Natural killer cell treated with Interleukin-12 subunit alpha and Interleukin-12 subunit beta and Interleukin-15 and Interleukin-18, amount 100 ng/mL, for 72 hours (primary cell): ENCODE measurements at places on chromosomes 2 and 18.
A peak's percentile ranks its signal among the peaks of the same experiment; 100 is the strongest.

DNA sequence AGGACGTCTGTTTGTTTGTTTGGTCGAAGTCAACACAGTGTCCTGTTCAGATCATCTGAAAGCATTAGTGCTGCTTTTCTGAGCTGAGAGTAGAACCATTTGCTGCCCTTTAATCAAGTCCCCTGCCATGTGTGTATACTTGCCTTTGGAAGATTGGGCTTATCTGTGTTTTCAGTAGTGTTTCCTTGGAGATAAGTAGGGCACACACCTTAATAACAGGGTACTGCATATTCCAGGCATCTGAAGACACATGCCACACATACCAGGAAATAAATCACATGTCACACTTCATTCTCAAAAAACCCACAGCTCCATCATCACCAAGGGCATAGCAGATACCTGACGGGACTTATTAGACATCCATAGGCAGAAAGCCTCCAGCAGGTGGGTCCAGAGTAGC lies 157.4 kb downstream of the SOX11 start:
- DNase-seq = no peak

- DNase-seq = no peak
Measured at GRCh38 chr18:60064271-60064670, 164.5 kb downstream of the PMAIP1 start.

DNA sequence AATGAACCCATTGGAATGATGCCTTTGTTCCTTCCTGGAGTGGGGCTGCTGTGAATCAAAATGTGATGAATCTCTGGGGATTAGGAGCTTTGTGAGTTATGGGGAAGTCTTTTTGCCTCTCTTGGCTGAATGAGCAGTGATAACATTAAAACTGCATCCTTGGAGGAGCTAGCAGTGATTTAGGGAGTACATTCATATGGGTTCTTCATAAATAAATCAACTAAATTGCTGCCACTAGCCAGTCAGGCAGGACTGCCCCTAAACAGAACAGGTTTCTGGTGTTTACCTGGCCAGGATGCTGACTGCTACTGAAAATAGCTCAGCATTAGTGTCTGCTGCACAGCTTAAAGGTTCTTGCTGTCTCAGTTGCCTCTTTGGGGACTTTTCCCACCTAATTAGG lies 244.5 kb upstream of the MEX3C start:
- no peak for DNase-seq

- no peak for DNase-seq
Measured at GRCh38 chr2:64124571-64124970, 19.6 kb downstream of the PELI1 start.

DNA sequence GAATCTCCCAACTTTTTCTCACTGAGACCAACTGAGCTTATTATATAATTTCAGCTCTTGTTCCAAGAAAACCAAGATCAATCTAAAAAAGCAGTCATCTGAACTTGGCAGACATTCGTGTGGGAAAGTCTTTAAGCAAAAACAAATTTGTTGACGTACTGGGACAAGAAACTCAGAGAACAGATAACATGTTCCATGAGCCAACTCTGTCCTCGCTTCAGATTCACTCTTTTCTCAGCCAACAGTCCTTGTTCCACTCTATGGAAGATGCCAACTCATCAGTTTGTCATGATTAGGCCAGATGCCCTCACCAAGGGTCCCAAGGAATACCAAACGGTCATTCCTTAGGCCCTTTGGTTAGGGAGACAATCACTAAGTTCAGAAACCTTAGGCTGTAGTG lies 224.2 kb upstream of the CTAGE1 start:
- no peak for DNase-seq

DNA sequence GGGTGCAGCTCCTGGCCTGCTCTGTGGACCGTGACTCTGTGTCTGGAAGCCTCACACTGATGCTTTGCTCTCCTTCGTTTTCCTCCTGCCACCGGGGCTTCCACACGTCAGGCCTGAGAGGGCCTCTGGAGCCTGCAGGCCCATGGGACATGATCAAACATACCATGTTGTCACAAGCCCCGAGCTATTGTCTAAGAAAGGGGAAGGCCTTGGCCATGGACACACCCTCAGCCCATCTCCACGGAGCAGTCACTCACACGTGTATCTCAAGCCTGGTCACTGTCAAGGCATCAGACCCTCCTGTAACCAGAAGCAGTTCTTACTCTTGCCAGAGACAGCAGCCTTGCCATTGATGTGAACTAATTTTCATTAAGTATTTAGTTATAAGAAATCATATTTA lies 814.1 kb upstream of the SALL3 start:
- no peak for DNase-seq

DNA sequence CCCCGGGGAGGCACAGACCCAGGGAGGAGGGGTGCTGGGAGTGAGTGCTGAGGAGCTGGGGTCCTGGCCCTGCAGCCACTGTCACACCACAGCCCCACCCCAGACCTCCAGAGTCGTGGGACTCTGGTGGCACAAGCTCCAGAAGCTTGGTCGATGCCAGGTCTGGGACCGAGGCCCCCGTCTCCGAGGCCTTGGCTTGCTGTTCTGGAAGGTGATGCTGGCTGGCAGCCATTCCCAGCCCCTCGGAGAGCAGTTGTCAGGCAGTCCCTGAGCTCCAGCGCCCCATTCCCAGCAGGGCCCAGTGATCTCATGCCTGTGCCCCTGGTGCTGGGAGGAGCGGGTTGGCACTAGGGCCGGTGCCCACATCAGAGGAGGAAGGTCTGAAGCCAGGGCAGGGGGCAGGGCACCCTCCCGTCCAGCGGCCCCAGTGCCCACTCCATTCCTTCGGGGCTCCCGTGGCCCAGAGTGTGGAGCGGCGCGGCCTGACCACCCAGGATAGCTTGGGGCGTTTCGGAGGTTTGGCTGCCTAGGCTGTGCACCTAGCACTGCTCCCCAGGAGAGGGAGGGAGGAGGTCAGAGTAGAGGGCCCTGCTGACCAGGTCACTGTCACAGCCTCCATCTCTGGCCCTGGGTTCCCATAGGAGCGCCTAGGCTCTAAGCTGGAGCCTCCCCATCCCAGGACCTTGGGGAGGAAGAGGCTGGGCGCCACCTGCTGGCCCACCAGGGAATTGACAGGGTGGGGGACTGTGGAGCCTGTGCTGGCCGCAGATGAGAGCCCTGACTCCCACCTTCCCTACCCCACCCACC lies 16.8 kb upstream of the ALPI start:
- DNase-seq = peak; percentile 39
